ENCODE measurements at places on chromosomes 3 and 15.

GRCh38 chr3:15277861-15278500, 54.4 kb downstream of the SH3BP5 start:
- DNase-seq = no peak

- no peak for DNase-seq
Observed at GRCh38 chr3:156109989-156110388, 10.4 kb upstream of the KCNAB1 start.

DNA sequence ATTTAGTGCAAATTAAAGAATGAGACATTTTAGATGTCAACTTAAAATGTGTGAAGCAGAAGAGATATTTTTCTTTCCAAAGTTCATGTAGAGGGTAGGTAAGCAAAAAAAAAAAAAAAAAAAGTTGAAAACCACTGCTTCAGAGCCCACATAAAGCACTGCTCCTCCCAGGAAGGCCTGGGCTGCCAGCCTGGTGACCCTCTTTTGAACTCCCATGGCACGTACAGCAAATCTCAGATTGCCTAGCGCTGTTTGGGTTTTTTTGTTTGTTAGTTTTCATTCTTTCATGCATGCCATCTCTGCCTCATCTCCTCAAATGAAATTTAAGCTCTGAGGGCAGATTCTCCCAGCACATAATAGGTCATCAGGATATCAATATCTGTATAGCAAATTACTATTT, 120.1 kb downstream of the SRGAP3 start:
- DNase-seq = no peak

GRCh38 chr3:23886311-23886710, 30.5 kb downstream of the NKIRAS1 start:
- DNase-seq = no peak

GRCh38 chr3:100047455-100048141, 66.7 kb downstream of the FILIP1L start:
- no peak for DNase-seq

- no peak for DNase-seq
Observed at GRCh38 chr3:160475884-160476283, 26.3 kb upstream of the TRIM59 start.

GRCh38 chr3:37015642-37016041, 22.3 kb downstream of the MLH1 start:
- DNase-seq = no peak

DNA sequence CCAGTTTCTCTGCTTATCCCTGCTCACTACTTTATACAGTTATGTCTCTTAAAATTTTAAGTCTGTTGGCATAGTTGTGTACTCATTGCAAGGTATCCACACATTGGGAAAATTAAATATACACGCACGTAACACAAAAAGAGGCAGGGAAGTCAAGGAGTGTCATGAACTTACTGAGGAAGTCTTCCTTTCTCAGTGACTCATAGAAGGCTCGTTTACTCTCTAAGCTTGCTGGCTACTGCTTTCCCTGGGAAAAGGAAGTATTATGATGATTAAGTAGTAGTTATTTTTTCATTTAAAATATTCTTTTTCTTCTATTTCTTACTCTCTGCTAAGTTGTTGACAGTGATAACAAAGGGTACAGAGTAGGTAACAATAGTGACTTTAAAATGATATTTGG, 287.3 kb downstream of the UBE2E2 start:
- no peak for DNase-seq

DNA sequence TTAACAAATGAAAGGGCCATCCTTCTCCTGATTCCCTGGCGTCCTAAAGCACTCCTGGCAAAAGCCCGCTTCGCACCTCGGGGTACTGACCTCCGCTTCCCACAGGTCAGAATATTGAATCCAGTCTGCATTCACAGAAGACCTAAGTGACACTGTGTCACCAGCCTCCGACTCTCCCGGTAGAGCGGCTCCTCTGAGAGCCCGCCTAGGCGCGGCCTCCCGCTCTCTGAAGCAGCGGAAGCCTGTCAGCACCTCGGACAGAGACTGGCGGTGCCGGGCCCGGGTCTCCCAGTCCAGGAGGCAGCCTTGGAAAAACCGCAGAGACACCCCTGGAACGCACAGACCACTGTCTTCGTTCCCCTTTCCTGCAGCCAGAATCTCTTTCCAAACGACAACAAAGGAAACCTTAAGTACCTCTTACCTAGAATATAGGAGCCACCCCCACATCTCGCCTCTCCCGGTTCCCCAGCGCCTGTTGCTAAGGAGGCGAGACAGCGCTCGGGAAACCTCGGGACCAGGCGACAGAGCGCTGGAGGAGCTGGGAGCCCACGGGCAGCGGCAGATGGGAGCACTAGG, 1.2 kb downstream of the GABRB3 start:
- peak; percentile 93 for DNase-seq

GRCh38 chr3:111739311-111739911, 119.7 kb upstream of the PHLDB2 start:
- no peak for DNase-seq

DNA sequence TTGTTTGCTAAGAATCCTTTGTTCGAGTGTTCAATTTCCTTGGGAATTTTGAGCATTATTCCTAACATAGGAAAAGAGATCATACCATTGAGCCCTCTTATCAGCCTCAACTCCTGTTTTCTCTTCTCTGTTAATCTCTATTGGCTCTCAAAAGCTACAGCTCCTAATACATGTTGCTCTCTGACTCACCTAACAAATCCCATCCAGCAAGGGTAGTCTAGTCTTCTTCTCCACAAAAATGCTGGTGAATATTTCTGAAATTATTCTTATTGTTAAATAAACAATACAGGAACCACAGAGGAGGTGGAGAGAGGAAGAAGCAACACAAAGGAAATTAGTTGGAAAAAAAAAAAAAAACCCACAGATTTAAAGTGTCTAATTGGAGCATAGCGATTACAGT, 325.8 kb upstream of the NAALADL2 start:
- no peak for DNase-seq

- DNase-seq = no peak
Observed at GRCh38 chr3:178083906-178084866, 452.1 kb upstream of the KCNMB2 start.

DNA sequence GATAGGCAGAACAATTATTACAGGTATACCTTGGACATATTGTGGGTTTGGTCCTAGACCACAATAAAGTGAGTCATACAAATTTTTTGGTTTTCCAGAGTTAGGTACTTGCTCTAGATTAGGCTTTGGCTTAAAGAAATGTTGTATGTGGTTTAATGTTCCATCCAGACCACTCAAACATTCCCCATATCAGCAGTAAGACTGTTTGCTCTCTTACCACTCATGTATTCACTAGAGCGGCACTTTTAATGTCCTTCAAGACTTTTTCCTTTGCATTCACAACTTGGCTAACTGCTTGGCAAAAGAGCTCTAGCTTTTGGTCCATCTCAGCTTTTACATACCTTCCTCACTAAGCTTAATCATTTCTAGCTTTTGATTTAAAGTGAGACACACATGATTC, 250.5 kb upstream of the SETMAR start:
- DNase-seq = no peak

DNA sequence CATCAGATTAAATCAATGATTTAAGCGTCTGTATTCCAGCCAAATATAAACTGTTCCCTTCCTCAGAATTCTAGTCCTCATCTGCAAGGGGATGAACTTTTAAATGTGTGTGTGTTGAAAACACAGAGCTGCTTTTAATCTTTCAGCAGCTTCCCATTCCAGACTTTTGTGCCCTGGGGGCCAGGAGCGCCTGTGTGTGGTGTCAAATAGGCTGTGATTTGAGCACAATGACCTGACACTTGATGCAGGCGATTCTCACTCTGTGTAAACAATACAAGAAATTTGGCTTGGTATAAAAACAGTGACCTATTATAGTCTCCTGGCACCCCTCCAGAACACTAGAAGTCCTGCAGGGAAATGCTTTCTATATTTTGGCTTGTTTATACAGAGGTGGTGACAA, 274.6 kb upstream of the ROPN1 start:
- no peak for DNase-seq

DNA sequence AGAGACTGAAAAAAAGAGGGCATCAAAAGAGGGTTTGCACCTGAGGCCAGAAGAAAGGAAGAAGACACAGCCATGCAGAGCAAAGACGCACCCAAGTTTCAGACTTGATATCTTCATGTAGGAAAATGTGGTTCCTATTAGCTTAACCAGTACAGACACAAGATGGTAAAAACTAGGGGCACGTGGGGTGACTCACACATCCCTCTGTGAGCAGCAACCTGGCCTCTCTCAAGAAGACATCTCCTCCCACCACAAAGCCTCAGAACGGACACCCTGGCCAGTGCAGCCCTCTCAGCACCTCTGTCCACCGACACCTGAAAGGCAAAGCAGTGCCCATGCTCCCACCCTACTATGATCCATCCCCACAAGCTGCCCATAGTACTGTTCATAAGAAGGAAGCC, 33.3 kb downstream of the GLB1 start:
- no peak for DNase-seq

GRCh38 chr15:29770796-29771195, 51.5 kb downstream of the TJP1 start:
- no peak for DNase-seq

GRCh38 chr15:32715276-32715675, 2.5 kb upstream of the GREM1 start:
- DNase-seq = no peak

- no peak for DNase-seq
Observed at GRCh38 chr3:55717481-55717880, 230.4 kb upstream of the WNT5A start.

DNA sequence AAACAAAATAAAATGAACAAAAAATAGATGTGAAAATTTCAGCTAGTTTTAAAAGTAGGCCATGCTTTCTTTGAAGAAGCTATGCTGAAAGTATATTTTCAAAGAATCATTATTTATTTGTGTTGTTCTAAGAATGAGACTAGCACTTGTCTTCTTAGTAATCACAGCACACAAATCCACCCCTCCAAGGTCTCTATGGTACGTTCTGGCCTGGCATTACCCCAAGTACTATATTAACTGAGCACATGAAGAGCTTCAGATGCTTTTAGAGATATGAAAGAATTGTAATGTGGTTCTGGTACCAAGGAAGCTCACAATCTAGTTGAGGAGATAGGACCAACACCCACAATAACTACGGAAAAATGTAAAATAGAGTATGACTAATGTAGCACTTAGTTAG, 416.5 kb downstream of the PLCL2 start:
- DNase-seq = no peak

DNA sequence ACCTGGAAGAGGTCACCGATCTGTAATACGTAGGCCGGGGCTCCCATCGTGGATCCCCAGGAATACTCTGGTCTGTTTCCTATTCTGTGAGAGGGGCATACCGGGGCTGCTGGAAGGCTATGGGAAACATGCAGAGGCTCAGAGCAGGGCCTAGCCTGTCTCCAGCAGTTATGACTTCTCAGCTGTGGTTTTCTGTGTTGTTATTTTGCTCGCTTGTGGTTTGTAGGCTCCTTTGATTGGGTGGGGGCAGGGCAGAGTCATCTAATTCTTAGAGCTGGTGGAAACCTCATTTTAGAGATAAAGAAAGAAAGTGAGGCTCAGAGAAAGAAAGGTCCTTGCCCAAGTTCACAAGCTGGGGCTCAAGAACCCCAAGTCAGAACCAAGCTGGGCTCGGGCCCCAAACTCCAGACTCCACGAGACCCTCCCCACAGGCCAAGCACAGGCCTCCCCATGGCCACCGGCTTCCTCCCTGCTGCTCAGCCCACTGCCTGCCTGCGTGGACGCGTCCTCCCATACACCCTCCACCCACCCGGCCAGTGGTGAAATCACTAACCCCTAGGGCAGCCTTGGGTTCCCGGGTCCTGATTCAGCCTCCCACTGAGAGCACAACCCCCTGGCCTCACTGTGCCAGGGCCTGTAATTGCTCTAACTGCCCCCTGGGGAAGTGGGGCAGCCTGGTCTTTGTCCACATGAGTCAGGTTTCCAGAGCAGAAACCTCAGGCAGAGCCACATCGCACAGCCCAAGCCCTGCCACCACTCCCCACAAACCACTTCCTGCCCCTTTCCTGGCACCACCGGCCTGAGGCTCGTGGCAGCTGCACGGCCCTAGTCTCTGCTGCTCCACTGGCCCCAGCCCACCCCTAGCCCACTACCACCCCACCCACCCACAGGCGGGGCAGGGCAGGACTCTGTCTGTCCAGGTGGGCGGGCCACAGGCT, 270.8 kb downstream of the UACA start:
- DNase-seq = no peak

GRCh38 chr3:102090721-102091045, 241.4 kb downstream of the NFKBIZ start:
- DNase-seq = no peak

- DNase-seq = no peak
Observed at GRCh38 chr3:46242120-46242519, at the start of gene CCR3. TSS of gene CCR3 (plus strand) at chr3:46242460. CDS start at chr3:46265159, 22,699 bp downstream.

GRCh38 chr3:132079147-132079546, 44.3 kb upstream of the CPNE4 start:
- DNase-seq = no peak

DNA sequence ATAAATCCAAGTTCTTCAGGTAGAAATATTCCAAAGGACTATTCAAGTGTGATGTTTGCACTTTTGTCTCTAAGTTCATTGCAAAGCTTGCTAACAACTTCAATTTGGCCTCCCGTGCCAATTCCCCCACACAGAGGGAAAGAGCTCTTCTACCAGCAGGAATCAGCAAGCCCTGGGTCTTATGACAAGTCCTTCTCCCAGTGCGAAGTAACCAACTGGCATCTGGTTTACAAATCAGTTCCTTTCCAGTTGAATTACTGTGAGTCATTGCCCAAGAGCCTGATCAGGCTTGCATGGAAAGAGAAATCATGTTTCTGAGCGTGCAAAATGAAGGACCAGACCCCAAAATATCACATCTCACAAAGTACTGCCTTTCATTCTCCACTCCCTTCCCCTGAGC, 62.7 kb upstream of the SLCO3A1 start:
- no peak for DNase-seq

GRCh38 chr15:29456255-29456654, 186.6 kb upstream of the NSMCE3 start:
- DNase-seq = no peak

GRCh38 chr3:193902607-193903511, 233.1 kb upstream of the HES1 start:
- peak; percentile 36 for DNase-seq

GRCh38 chr3:177045222-177045621, 152.1 kb downstream of the TBL1XR1 start:
- DNase-seq = no peak

GRCh38 chr15:78675206-78675605, 34.2 kb upstream of the CHRNB4 start:
- DNase-seq = no peak

DNA sequence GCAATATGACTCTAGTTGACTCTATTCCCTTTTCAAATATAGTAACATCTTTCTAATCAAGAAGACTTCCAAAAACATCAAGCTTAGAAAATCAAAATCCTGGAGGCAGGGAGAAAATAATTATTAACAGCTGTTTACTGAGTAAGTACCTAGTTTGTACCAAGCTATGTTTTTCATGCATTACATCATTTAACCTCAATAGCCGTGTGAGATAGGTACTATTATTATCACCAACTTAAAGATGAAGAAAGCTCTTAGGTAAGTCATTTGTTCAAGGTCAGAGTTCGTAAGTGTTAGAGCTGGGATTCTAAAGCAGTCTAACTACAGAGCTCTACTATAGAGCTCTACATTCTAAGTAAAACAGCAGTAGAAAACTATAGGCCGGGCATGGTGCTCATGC, 41.6 kb downstream of the GSK3B start:
- no peak for DNase-seq

Data from nephron progenitor cell (in vitro differentiated cells).